ENCODE measurements at places on chromosomes 16 and 17.
A peak's percentile ranks its signal among the peaks of the same experiment; 100 is the strongest.

DNA sequence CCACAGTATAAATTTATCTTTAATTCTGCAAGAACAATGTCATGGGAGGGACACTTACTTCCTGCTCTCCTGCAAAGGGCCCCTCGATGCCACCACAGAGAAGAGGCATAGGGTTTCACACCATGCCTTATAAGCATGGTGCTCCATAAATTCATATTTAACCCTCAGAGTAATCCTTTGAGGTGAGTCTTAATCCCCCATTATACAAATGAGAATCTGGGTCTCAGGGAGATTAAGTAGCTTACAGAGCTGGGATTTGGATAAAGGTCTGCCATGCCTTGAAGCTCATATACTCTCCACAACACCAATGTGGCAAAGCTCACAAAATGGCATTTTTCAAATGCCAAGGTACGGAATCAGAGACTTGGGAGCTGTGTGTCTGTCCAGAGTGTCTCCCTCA lies 268.5 kb upstream of the CCL2 start:
- no peak for DNase-seq

GRCh38 chr17:78905541-78905940 lies 2.5 kb upstream of the CEP295NL start:
- no peak for DNase-seq

DNA sequence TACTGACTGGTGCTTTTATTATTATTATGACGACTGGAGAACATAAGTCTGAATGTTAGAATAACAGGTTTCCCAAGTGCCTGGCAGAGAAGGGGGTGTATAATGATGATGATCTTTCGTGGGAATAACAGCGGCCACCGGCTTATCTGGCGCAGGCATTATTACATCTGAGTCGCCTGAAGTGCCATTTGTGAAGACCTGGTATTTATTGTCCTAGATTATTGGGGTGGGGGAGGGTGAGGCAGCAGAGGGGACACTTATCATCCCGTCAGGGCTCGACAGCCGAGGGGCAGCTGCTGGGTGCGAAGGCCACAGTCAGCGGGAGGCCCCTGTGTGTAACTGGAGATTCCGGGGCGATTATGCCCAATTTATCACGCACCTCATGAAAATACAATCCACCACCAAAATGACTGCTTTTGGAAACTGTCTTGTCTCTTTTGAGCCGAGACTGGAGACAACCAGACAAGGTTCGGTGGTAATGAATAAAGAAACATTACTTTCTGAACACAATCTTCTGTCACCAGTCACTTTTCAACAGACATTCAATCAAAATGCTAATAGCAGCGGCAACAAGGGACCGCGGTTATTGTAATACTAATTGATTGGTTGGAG lies 199.3 kb downstream of the CCDC182 start:
- DNase-seq = no peak

- DNase-seq = no peak
Measured at GRCh38 chr16:19135201-19135842, 21.6 kb downstream of the ITPRIPL2 start.

DNA sequence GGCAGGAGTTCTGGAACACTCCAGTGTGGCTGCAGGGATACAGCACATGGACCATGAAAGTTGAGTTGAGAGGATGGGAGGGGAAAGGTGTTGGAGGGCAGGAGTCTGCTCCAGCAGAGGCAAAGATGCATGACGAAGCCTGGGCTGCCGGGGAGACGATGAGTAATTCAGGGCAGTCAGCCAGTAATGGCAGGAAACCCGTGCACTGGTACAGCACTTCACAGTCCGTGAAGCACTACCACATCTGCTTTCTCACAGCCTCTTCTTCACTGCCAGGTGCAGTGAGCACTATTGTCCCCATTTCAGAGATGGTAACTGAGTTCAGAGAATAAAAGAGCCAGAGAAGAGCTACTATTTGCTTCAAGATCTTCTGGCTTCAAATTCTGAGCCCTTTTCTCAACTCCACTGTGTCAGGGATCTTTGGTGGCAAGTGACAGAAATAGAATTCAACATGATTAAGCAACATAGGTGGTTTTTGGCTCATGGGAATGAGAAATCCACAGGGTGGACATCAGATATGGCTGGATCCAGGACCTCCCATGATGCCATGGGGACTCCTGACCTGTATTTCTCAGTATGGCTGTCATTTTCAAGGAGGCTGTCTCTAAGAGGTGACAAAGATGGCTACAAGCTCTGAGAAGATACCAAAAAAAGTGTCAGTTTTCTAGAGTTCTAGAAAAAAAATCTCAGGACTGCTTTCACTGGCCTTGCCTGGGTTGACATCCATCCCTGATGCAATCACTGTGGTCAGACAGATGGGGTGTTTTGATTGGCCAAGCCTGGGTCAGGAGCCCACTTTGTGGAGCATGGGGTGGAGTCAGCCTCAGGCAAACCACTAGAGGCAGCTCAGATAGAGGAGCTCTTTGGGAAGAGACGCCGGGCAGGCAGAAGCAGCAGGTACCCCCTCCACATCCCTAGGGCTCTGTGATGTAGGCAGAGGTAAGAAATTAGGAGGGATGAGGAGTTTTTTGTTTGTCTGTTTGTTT lies 24.7 kb downstream of the IL21R start:
- DNase-seq = peak; percentile 29

GRCh38 chr16:3909791-3910583 lies 29.5 kb upstream of the CREBBP start:
- DNase-seq = no peak

GRCh38 chr16:2197765-2198164 lies 1.4 kb upstream of the CASKIN1 start:
- DNase-seq = no peak

DNA sequence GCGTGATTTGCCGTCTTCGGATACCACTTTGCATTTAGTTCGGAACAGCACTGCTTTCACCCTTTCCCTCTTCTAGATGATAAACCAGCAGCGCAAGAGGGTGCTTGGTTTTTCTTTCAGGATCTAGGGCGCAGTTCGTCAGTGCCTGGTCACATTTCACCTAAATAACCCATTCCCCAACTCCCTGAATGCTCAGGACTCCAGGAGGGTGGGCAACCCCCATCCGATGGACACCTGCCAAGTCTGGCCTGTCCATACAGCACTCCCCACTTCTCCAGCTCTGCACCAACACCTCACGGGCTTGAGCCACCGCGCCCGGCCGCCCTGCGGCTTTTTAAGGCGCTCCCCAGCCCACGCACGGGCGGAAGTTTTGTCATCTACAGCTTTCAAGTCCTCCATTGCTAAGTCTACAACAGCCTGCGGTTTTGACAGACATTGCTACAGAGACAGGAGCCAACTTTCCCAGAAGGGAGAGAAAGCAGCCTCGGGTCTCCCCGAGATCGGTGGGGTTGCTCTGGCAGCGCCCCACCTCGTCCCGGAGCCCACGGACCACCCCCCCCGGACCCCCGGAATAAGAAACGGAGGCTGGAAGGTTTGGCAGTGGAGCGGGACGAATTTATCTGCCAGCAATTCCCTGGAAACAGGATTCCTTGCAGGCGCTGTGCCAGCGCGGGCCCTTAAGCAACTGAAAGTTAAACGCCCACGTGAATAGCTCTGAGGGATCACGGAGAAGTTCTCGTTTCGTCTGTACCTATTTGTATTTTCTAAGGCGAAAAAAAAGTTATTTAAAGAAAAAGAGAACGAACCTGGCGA lies 38.6 kb upstream of the SLFN13 start:
- DNase-seq = no peak

GRCh38 chr17:43953746-43954145 lies at the start of gene PYY:
TSS of gene PYY (minus strand) at chr17:43953940. CDS start at chr17:43953483, 457 bp downstream.
- DNase-seq = no peak

Data from right forelimb (tissue), 1 donor.